ENCODE measurements at places on chromosomes 16 and 17.

GRCh38 chr17:71966459-71967313 is 154.1 kb upstream of the SOX9 start:
- no peak for DNase-seq
- H3K36me3 ChIP-seq, result no peaks in the 10 kb centered on the region
- H3K4me3 ChIP-seq, result no peak overlapping the region
- H3K27ac ChIP-seq, result no peak overlapping the region
- H3K27me3 ChIP-seq, result no peaks in the 10 kb centered on the region
- no peaks in the 10 kb centered on the region for H3K4me1 ChIP-seq

DNA sequence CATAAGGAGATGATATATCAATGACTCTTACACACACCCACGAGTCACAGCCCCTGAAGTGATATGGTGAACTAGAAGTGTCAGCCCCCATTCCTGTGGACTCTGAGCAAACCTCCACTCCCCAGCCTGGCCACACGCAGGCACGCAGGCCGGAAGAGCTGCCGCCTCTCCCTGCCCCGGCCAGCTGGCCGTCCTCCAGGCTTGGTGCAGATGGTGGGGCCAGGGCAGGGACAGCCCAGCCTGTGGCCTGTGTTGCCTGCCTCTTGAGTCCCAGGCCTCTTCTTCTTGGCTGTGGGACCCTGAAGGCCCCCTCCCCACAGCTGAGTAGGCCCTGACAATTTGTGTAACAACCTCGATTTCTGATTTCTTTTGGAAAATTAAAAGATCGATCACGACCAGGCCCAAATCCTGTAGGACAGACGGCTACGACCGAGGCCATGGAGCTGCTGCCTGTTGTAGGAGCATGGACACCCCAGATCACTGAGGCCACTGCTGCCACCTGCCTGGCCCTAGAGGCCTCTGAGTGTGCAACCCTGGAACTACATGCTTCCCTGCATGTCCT is 10.0 kb upstream of the MPRIP start:
- no peak for DNase-seq
- H3K4me1 ChIP-seq, result no peaks in the 10 kb centered on the region
- H3K36me3 ChIP-seq, result no peaks in the 10 kb centered on the region
- H3K27ac ChIP-seq, result no peak overlapping the region
- H3K4me3 ChIP-seq, result no peak overlapping the region
- H3K27me3 ChIP-seq, result no peaks in the 10 kb centered on the region

GRCh38 chr17:42309986-42310786 is 21.9 kb downstream of the STAT5A start:
- no peak overlapping the region for H3K27ac ChIP-seq
- peaks cover 46% of the 10 kb centered on the region for H3K4me1 ChIP-seq
- peaks cover 30% of the 10 kb centered on the region for H3K36me3 ChIP-seq
- H3K4me3 ChIP-seq, result no peak overlapping the region

DNA sequence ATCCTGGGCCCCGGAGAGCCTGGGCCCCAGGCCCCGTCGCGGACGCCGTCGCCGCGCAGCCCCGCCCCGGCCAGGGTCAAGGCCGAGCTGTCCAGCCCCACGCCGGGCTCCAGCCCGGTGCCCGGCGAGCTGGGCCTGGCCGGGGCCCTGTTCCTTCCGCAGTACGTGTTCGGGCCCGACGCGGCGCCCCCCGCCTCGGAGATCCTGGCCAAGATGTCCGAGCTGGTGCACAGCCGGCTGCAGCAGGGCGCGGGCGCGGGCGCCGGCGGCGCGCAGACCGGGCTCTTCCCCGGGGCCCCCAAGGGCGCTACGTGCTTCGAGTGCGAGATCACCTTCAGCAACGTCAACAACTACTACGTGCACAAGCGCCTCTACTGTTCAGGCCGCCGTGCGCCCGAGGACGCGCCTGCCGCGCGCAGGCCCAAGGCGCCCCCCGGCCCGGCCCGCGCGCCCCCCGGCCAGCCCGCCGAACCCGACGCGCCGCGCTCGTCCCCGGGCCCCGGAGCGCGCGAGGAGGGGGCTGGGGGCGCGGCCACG is 36.8 kb upstream of the ZC3H18 start:
- no peak overlapping the region for H3K27ac ChIP-seq
- no peak overlapping the region for H3K4me3 ChIP-seq
- H3K27me3 ChIP-seq, result no peaks in the 10 kb centered on the region
- peaks cover 8% of the 10 kb centered on the region for H3K4me1 ChIP-seq
- no peaks in the 10 kb centered on the region for H3K36me3 ChIP-seq
- no peak for DNase-seq

DNA sequence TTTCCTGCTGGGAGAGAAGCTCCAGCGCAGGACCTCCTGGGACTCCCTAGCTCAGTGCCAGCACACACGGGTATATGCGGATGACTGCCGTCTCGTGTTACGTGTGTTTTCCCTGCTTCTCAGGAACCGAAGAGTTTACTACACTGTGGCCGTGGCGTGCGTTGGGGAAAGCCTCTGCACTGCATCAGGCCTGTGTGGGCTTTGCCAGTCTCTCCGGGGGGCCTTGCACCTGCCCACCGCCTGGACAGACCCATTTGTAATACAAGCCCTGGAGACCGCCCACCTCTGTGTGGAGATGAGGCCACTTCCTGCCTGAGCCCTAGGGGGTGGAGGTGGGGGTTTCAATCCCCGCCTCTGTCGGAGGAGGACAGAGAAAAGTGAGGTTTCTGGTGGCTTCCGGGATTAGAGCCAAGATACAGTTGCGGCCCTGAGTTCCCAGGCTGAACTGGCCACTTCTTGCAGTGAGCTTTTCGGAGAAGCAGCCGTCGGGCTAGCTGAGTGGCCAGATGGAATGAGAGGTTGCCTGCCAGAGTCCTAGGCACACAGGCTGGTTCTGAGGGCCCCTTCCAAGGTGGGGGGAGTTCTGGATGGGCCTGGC is 43.4 kb upstream of the GSE1 start:
- H3K4me3 ChIP-seq, result peak overlapping the region; percentile 48
- H3K27me3 ChIP-seq, result no peaks in the 10 kb centered on the region
- DNase-seq, result peak; percentile 79
- H3K27ac ChIP-seq, result peak overlapping the region; percentile 68

- no peaks in the 10 kb centered on the region for H3K27me3 ChIP-seq
- no peak for DNase-seq
- H3K4me3 ChIP-seq, result no peak overlapping the region
- H3K36me3 ChIP-seq, result no peaks in the 10 kb centered on the region
- H3K4me1 ChIP-seq, result peaks cover 10% of the 10 kb centered on the region
Observed at GRCh38 chr17:76572201-76572910, 13.3 kb downstream of the ST6GALNAC2 start.

DNA sequence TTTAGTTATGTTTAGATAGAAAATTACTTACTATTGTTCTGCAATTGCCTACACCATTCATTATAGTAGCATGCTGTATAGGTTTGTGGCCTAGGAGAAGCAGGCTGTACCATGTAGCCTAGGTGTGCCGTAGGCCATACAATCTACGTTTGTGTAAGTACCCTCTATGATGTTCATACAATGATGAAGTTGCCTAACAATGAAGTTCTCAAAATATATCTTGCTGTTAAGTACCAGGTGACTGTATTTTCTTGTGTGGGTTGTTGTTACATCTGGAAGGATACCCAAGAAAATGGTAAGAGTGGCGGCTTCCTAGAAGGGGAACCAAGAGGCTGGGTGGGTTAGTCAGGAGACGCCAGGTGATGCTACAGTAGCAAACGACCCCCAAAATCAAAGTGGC is 88.3 kb upstream of the FOXF1 start:
- no peak overlapping the region for H3K27ac ChIP-seq
- no peaks in the 10 kb centered on the region for H3K36me3 ChIP-seq
- no peak for DNase-seq
- H3K27me3 ChIP-seq, result no peaks in the 10 kb centered on the region
- H3K4me3 ChIP-seq, result no peak overlapping the region

DNA sequence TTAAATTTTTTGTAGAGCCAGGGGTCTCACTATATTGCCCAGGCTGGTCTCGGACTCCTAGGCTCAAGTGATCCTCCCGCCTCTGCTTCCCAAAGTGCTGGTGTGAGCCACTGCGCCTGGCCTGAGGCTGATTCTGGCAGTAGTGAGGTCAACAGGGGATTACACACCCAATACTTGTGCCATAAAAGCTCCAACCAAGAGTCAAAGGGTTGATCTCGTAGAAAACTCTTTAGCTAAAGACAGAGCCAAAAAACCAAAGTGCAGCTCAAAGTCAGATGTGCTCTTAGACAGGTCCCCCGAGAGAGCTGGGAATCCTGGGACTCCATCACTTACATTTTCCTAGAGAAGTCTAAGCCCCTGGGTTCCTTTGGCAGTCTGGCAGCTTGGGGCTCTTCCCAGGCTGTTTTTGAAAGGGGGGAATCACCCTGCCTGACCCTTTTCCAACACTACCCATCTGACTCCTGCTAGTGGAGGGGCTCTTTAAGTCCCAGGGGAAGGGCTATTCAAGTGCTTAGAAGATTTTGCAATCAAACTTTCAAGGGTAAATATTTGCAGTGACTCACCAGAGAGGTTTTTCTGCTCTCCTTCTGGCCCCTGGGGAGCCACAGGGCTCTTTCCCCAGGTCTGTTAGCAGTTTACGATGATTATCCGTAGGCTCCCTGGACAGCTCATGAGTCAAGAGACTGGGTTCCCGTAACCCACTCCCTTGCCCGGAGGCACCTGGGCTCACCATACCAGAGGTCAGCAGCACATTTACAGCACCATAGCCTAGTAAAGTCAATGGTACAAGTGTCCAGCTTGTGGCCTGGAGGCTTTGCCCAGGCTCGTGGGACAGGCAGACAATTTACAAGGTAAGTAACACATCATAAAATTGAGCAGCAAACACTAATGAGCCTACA is 408.7 kb downstream of the SLC39A11 start:
- no peak overlapping the region for H3K4me3 ChIP-seq
- no peaks in the 10 kb centered on the region for H3K36me3 ChIP-seq
- no peaks in the 10 kb centered on the region for H3K27me3 ChIP-seq
- H3K27ac ChIP-seq, result no peak overlapping the region
- no peaks in the 10 kb centered on the region for H3K4me1 ChIP-seq

GRCh38 chr17:32882734-32883133 is 5.8 kb upstream of the MYO1D start:
- H3K36me3 ChIP-seq, result no peaks in the 10 kb centered on the region
- no peak overlapping the region for H3K27ac ChIP-seq
- H3K4me1 ChIP-seq, result peaks cover 2% of the 10 kb centered on the region
- no peak for DNase-seq
- no peak overlapping the region for H3K4me3 ChIP-seq

DNA sequence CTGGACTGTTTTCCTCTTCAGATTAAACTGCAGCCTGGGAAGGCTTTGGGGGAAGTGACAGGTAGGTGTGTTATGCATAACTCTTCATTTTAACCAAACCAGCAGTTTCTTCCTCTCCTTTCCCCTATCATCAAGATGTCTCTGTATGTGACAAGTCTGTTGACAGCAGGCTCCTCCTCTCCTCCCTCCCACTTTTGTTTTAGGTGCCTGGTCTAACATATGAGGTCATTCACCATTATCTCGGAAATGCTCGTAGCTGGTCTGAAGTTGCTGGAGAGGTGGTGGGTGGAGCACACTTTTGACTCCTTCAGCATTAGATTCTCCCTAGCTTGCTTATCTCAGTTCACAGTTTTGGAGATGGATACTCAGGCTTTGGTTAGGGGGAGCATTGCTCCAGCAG is 571.0 kb upstream of the EEF2KMT start:
- no peak overlapping the region for H3K27ac ChIP-seq
- no peaks in the 10 kb centered on the region for H3K4me1 ChIP-seq
- H3K4me3 ChIP-seq, result no peak overlapping the region
- H3K36me3 ChIP-seq, result no peaks in the 10 kb centered on the region

GRCh38 chr16:5865236-5865635 is 767.6 kb upstream of the EEF2KMT start:
- no peaks in the 10 kb centered on the region for H3K27me3 ChIP-seq
- DNase-seq, result no peak
- no peak overlapping the region for H3K4me3 ChIP-seq
- H3K36me3 ChIP-seq, result no peaks in the 10 kb centered on the region
- no peak overlapping the region for H3K27ac ChIP-seq
- no peaks in the 10 kb centered on the region for H3K4me1 ChIP-seq

DNA sequence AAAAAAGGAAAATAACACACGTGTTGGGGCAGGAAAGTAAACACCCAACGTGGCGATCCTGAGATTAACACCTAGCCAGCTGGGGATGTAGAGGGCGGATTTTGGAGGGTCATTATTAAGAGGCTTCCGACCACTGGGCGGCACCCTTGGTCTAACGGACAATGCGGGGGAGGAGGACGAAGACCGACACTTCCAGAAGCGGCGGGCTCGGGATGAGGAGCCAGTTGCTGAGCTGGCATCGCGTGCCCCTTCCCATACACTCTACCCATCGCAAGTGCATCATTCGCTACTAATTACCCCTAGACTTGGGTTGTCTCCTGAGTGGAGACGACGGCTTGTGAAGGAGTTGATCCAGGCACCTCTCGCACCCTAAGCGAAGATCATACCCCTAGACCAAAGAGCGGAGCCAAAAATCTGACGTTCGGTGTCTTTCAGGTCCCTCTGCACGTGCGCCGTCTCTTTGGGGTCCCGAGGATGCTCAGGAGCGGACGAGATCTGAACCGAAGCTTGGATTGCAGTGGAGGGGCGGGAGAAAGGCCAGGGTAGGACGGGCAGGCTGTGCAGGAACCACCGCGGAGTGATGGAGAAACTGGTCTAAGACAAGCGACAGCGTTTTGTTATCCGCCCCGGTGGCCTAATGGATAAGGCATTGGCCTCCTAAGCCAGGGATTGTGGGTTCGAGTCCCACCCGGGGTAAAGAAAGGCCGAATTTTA is 17.6 kb downstream of the ZNF213 start:
- H3K27ac ChIP-seq, result peak overlapping the region; percentile 52
- H3K36me3 ChIP-seq, result no peaks in the 10 kb centered on the region
- peak overlapping the region; percentile 64 for H3K4me3 ChIP-seq
- H3K4me1 ChIP-seq, result peaks cover 25% of the 10 kb centered on the region
- peak; percentile 70 for DNase-seq

- no peak overlapping the region for H3K27ac ChIP-seq
- DNase-seq, result no peak
- no peaks in the 10 kb centered on the region for H3K27me3 ChIP-seq
Observed at GRCh38 chr17:67511012-67511411, 133.9 kb downstream of the PITPNC1 start.

GRCh38 chr16:23742766-23743165 is 12.1 kb upstream of the CHP2 start:
- no peaks in the 10 kb centered on the region for H3K27me3 ChIP-seq
- DNase-seq, result no peak
- H3K27ac ChIP-seq, result no peak overlapping the region
- no peaks in the 10 kb centered on the region for H3K4me1 ChIP-seq

DNA sequence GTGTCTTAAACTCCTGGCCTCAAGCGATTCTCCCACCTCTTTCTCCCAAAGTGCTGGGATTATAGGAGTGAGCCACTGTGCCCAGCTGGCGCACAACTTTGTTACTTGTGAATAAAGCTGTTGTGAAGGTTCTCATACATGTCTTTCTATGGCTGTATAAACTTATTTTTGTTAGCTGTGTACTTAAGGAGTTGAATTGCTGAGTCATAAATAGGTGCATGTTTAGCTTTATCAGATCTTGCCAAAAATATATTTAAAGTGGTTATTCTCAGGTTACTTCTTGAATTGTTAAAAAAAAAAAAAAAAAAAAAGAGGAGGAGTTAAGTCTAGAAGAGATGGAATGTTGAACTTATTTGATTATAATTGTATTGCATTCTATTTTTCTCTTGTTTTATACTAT is 47.6 kb upstream of the IRX3 start:
- H3K27me3 ChIP-seq, result no peaks in the 10 kb centered on the region
- H3K36me3 ChIP-seq, result no peaks in the 10 kb centered on the region
- no peak for DNase-seq
- no peak overlapping the region for H3K4me3 ChIP-seq
- H3K27ac ChIP-seq, result no peak overlapping the region
- H3K4me1 ChIP-seq, result no peaks in the 10 kb centered on the region
